ENCODE measurements at places on chromosomes 1 and 21. TPM values are rescaled to one million over a fixed set of nuclear protein-coding genes. Genes with fewer than 3 reads are reported as not detected.

GRCh38 chr21:40173816-40174215 is 306.6 kb downstream of the PCP4 start:
- no peak for DNase-seq

- DNase-seq, result no peak
Measured at GRCh38 chr21:46054451-46054881, 43.4 kb upstream of the COL6A2 start.

DNA sequence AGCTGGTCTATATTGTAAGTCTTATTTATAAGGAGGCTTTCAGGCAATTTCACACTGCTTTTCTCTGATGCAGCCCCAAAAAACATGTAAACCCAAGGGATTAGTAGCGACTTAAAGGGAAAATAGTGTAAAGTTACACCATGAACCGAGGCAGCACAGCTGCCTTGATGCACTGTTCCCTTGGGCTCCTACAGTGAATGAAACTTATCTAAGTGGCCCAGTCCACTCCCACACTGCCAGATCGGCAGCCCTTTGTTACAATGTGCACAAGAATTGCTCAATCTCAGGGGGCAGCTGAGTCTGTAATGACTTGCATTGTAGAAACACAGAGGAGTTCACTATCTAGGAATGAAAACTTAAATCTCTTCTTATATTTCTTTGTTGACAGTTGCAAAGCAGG is 120.8 kb upstream of the ADGRL2 start:
- peak; percentile 59 for DNase-seq

DNA sequence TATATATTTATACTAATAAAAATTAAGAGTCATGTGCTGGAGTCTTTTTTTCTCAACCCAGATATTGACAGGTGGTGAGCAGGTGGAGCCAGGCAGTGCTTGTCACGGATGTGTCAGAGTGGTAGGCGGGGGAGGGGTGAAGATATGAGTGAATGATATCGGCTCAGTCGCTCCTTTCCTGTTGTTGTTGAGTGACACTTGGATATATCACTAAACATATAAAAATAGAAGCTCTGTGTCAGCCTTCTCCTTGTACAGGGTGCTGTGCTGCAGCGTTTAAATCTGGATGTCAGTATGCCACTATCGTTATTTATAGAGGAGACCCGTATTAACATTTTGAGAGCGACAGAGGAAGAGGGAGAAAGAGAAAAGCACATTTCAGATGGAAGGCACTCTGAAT is 339.6 kb downstream of the NUF2 start:
- DNase-seq, result no peak

GRCh38 chr21:45611939-45612664 is 31.4 kb upstream of the PCBP3 start:
- DNase-seq, result no peak

- peak; percentile 26 for DNase-seq
Measured at GRCh38 chr1:100265562-100265930, 470 bp upstream of the RTCA start.

SPATA1 gene
- polyA plus RNA-seq, result 1.4 TPM

Data from hepatocyte (in vitro differentiated cells).